Stomach (tissue), 19 donors: ENCODE measurements at places on chromosomes 5 and 9. TPM values are rescaled to one million over a fixed set of nuclear protein-coding genes. Genes with fewer than 3 reads are reported as not detected.

KIF24 gene
- total RNA-seq, result 2.0 TPM

DNA sequence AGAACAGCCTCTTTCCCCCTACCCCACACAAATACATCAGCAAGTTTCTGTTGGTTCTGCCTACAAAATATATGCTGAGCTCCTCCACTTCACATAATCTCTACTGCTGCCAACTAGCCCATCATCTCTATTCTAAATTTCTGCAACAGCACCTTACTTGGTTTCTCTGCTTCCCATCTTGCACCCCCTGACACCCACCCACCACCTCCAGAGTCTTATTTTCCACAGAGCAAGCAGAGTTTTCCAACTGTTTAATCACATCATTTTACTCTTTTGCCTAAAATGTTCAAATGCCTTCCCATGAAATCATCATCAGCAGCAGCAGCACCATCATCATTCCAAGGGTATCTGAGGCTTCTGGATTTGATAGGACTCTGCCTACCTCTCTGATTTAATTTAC lies 295.7 kb downstream of the CTNND2 start:
- no peak for DNase-seq

IGFBPL1 gene
- 4.8 TPM for total RNA-seq

SPINK6 gene
- total RNA-seq, result not detected

GARIN3 gene
- total RNA-seq, result not detected

TLE4 gene
- total RNA-seq, result 25.4 TPM

DNA sequence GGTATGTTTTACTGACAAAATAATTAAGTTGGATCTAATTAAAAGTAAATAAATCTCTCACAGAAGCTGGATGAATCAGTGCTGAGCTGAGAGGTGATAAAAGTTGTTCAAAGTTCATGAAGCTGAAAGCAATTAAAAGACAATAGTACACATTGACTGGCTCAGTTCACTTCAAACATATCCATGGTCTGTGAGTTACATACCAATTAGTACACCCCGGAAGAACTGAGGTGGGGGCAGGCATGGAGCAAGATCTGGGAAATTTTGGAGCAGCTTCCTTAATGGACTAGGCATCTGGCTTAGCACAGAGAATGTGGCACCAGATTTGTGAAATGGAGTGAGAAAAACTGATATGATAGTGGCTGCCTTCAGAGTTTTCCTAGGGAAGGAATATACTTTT lies 152.7 kb downstream of the ATP10B start:
- peak; percentile 45 for DNase-seq

- no peak for DNase-seq
These were observed 950.6 kb upstream of the NUDT12 start for GRCh38 chr5:104513121-104513602.

GRCh38 chr5:80919678-80920196 lies 40.4 kb upstream of the RASGRF2 start:
- no peak for DNase-seq

- DNase-seq, result no peak
These were observed 12.4 kb upstream of the SUB1 start for GRCh38 chr5:32572778-32573480.

C9orf152 gene
- 20.4 TPM for total RNA-seq

- DNase-seq, result no peak
These were observed 75.8 kb upstream of the IER5L start for GRCh38 chr9:129253803-129254381.

DNA sequence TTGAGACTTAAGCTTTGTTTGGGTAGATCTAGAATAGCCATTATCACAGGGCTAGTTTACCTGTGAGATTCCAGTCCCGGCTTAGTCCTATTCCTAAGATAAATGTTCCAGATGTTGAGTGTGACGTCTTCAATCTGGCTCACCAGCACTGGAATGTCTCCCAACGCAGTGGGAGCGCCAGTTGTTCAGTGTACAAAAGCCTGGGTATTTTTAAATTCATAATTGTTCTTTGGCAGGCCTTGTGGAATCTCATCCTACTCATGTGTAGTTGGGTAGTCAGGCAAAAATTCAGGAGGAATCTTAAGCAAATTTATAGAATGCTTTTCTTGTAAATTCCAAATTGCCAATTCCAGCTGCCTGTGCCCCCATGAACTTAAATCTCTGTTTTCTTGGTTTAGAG lies 272.6 kb upstream of the KCNN2 start:
- no peak for DNase-seq

DNA sequence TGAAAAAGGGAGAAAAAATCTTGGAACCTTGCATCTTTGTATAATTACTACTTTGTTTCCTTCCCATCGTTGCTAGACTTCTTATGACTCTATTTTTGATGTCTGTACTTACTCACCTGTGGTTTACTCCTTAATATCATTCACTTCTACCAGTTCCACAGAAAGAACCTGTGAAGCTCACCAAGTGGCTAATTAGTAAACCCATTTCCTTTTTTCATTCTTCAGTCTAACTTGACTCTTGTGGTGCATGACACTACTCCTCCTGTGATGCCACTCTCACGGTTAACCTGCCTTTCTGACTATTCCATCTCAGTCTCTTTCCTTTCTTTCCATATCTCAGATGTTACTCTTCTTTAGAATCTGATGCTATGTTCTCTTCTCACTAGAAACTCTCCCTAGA lies 14.6 kb downstream of the RECK start:
- no peak for DNase-seq

GRXCR2 gene
- total RNA-seq, result not detected

DNA sequence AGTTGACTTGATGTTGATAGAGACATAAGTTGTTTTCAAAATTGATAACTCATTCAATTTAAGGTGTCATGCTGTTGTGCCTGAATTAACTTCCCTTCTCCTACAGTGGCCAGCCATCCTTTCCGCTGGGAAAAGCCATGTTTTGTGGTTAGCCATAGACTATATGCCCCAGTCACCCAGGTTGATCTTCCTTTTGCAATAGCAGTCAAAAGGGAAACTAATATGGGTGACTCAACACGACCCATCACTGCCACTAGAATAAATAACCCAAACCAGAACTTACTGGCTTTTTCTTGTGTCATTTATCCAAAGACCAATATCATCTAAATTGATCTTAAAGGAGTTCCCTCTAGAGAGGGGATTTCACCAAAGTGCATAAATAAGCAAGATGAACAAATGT lies 87.4 kb downstream of the PTCD2 start:
- no peak for DNase-seq

DNA sequence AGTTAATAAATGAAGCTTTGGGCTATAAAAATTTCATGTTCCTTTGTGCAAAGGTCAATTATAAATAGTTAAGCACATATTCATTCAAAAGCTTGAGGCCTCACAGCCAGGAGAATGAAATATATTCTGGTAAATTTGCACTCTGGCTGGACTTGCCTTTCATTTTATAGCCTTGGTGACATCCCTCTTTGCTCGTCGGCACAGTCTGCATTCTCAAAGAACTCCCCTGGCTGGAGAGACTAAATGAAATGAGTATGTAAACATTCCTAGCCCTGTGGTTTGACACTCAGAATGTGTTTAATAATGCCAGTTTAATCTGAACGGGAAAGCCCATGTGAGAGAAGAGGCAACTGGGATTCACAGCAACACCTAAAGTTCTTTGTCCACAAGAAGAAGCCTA lies 285.6 kb downstream of the BRINP1 start:
- no peak for DNase-seq

DNA sequence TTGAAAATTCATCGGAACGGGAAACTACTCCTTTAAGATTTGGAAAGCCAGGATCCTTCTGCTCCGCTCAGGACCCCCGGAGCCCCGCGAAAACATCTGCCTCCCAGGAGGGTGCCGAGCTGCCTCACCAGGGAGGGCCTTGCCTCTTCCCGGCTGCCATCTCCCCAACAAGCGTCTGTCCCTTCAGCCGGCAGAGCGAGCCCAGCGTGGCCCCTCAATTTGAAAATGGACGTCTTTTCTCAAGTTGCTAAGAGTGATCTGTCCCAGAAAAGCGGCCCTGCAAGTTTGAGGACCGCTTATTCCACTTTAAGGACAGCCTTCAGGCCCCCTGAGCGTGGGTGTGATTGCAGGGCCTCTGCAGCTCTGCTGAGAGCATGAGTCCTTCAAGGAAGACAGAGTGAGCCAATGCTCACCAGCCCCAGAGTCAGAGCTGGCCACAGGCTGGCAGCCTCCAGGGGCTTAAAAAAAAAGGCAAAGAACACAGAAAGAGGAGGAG lies 101.3 kb downstream of the PHF2 start:
- no peak for DNase-seq

DNA sequence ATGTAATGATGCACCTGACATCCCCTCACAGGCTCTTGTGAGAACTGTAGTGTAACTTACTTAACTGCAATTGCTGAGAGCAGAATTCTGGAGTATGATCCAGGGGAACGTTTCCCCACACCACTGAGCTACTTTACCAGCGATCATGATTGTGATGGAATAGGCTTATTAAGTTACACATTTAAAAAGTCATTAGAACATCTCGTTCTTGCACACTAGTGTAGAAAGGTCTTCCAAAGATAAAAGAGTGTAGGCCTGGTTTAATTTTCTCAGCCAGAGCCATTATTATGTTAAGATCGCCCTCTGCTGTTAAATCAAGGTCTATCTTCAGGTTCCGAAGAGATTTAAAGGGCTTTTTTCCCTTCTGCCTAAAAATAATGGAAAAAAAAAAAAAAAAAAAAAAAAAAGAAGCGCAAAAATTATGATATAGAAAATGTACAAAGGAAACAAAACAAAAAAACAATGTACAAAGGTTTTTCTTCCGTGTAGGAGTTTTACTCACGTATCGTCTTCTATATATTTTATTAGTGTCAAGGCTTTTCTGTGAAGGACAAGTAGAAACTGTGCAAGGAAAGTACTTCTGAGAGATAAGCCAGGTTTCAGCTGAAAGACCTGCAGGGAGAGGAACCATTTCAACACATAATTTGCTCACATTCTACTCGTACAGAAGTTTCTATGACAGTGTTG lies 18.6 kb upstream of the MOB3B start:
- DNase-seq, result no peak

GRCh38 chr5:54673523-54674225 lies 156.1 kb downstream of the SNX18 start:
- peak; percentile 75 for DNase-seq

ANKRD33B gene
- total RNA-seq, result 3.7 TPM

THOC3 gene
- total RNA-seq, result 9.3 TPM

GRCh38 chr5:126369083-126369482 lies 54.1 kb upstream of the GRAMD2B start:
- DNase-seq, result no peak

PLCXD3 gene
- 2.2 TPM for total RNA-seq

UNC5A gene
- total RNA-seq, result not detected

DNA sequence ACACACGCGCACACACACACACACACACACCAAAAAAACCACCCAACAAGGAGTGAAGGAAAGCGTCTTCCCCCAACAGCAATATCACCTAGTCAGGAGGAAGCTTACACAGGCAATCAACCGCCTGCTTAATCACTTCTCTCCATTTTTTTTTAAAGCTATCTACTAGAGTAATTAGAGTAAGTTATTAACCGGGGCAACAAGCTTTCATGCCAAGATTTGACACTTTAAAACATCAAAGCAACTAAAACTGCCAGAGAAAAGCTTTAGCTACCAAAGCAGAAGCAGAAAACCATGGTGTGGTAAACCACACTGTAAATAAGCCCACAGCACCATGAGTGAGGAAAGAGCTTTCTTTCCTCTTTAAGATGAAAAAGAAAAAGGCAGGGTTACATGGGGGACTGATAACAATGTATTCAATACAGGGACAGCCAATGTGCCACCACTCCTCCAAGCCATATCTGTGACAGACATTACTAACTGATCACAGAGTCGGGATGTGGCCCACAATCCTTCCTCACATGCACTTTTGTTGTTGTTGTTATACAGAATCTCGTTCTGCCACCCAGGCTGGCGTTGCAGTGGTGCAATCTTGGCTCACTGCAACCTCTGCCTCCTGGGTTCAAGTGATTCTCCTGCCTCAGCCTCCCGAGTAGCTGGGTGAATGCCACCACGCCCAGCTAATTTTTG lies 282.1 kb downstream of the CRB2 start:
- no peak for DNase-seq

DNA sequence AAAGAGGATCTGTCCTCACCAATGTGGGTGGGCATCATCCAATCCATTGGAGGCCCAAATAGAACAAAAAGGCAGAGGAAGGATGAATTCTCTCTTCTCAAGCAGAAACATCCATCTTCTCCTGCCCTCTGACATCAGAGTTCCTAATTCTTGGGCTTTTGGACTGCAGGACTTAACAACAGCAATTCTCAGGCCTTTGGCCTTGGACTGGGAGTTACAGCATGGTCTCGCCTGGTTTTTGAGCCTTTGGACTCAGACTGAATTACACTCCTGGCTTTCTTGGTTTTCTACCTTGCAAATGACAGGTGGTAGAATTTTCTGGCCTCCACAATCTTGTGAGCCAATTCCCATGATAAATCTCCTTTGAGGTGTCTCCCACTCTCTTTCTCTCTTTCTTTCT lies 60.5 kb upstream of the CD180 start:
- DNase-seq, result no peak

DNA sequence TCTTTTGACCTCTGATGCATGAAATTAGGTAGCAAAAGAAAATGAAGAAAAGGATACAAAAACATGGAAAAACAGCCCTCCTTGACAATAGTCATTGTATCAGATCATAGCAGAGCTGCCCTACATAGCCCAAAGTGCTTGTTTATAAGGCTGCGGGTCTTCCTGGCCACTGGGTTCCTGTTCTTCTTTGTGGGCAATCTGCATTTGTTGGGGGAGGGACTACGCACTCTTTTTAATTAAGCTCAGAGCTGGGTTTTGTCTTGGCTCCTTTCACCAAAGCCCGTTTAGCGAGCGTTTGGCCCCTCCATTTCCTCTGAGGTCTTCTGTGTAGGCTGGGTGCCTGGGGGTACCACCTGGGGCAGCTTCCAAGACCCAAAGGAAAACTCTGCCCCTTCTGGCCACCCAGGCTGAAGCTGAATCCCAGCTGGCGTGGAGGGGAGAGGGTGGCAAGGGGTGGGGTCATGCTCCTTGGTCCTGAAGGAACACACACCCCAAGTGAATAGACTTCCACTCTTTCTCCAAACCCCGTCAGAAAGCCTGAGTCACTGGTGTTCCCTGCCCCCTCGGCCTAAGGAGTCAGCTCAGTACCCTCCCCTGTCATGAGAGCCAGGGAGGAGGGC lies 6.5 kb upstream of the PAX5 start:
- no peak for DNase-seq

DNA sequence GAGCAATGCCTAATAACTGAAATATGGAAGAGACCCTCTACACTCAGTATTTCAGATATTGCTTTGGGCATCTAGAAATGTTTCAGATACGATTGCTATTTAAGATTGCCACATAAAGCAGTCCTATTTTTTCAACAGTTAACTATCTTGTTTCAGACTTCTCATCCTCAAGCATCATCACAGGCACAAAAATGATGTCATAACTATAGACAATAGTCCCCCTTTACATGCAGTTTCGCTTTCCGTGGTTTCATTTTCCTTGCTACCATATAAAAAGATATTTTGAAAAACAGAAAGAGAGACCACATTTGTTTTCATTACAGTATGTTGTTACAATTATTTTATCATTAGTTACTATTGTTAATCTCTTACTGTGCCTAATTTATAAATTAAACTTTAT lies 347.4 kb downstream of the NDUFS4 start:
- DNase-seq, result no peak

COL27A1 gene
- 26.3 TPM for total RNA-seq
